Activated naive CD8-positive, alpha-beta T cell treated with anti-CD3 and anti-CD28 coated beads, Interleukin-2, amount 10 ng/mL, durations not matched to agents 7 days and 5 days (primary cell): ENCODE measurements at places on chromosomes 13 and 19. TPM values are rescaled to one million over a fixed set of nuclear protein-coding genes. Genes with fewer than 3 reads are reported as not detected.

GRCh38 chr13:112984954-112985802, 16.2 kb downstream of the MCF2L start:
- DNase-seq = no peak

GRCh38 chr13:39108783-39109182, 70.5 kb downstream of the NHLRC3 start:
- no peak for DNase-seq

DNA sequence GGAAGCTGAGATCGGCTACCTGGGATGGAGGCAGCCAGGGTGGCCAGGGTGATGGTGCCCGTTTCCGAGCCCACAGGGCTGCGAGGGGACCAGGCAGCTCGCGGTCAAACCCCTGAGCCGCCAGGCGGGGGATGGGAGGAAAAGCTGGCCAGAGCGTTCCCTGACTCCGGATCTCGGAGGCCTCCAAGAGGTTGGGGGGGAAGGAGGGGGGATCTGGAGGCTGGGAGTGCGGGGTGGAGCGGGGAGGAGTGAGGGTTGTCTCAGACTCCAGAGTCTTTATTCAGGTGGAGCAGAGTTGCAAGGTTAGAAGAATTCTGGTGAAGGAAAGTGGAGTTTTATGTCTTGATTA, 1.1 kb downstream of the CACNG7 start:
- DNase-seq = no peak

GRCh38 chr13:111161601-111162600, 46.8 kb downstream of the ARHGEF7 start:
- DNase-seq = no peak

- no peak for DNase-seq
Observed at GRCh38 chr13:61415058-61415721, 459 bp downstream of the PCDH20 start.

DNA sequence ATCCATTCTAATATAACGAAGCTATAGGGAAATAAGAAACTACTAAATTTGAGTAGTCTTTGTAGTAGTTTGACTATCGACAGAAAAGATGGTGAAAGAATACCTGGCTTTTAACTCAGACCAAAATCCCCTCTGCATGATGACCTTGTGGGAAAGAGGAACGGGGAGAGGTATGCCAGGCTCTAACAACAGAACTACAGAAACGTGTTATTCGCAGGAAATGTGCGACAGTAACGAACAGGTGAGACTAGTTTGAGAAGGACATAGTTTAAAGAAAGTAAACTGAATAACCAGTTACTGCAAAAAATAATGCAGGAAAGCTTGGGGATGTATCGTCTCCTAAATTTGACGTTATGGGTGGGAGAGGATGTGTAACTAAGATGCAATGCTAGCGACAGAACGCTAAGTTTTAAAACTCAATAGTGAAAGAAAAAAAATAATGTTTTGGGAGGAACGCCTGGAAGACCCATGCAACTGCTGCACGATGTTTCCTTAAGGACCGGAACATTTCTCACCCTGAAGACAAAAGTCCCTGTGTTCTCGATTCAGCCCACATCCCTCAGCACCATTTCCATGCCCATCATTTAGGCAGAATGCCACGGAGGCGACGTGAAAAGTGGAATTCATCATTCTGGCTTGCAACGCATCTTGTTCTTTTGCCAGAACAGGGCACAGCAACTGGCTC, 1.6 kb upstream of the RAP2A start:
- no peak for DNase-seq

DNA sequence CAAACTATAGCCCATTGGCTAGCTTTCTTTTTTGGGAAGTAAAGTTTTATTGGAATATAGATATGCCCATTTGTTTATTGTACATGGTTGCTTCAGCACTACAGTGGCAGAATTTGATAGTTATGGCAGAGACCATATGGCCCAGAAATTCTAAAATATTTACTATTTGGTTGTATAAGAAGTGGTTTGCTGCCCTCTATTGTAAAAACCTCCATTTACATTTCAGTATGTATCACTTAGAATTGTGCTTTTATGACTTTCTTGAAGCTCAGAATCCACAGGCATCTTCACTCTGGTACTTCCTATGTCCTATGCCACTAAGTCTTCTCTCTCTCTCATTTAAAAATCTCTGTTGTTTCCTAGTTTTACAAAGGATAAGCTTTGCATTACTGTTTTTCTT, 37.7 kb downstream of the DLEU7 start:
- no peak for DNase-seq

- no peak for DNase-seq
Observed at GRCh38 chr13:20843166-20843565, 59.4 kb downstream of the XPO4 start.

DNA sequence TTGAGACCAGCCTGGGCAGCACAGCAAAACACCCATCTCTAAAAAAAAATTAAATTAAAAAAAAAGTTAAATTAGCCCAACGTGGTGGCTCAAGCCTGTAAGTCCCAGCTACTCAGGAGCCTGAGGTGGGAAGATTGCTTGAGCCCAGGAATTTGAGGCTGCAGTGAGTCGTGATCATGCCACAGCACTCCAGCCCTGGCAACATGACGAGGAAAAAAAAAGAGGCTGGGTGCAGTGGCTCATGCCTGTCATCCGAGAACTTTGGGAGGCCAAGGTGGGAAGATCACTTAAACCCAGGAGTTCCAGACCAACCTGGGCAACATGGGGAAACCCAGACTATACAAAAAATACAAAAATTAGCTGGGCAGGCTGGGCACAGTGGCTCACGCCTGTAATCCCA, 2.2 kb upstream of the TMEM161A start:
- no peak for DNase-seq

DNA sequence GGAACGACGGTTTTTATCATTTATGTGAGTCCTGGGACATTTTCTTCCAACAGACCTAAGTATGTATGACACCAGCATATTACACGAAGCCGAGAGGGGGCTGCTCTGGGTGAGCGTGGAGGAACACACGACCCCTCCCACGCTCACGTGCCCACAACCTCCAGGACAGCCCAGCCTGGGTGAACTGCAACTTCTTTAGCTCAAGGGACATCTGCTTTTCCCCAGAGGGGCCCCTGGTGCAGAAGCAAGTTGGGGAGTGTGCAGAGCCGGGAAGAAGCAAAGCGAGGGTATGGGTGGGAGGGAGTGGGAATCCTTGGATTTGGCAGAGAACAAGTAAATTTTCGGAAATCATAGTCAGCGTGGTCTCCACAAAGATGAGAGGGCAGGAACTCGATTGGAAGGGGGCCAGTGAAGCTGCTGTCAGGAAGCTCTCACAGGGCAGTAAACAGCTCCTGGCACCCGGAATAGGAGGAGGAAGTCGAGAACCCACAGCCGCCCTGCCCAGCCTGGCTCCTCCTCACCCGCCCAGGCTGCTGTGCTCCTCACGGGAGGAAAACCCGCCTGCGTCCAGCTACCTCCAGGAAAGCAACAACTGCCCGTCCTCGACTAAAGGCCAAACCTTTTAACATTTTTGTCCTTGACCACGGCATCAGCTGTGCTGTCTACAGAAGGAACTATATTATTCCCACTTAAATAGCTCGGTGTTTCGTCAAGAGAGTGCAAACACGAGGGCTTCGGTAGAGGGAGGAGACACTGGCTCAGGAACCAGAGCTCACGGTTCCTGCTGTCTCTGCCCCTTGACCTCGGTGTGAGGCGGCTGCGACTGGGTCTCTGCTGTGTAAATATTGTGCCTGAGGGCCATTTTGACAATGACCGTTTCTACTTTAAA, 17.2 kb upstream of the CFAP97D2 start:
- DNase-seq = no peak

DNA sequence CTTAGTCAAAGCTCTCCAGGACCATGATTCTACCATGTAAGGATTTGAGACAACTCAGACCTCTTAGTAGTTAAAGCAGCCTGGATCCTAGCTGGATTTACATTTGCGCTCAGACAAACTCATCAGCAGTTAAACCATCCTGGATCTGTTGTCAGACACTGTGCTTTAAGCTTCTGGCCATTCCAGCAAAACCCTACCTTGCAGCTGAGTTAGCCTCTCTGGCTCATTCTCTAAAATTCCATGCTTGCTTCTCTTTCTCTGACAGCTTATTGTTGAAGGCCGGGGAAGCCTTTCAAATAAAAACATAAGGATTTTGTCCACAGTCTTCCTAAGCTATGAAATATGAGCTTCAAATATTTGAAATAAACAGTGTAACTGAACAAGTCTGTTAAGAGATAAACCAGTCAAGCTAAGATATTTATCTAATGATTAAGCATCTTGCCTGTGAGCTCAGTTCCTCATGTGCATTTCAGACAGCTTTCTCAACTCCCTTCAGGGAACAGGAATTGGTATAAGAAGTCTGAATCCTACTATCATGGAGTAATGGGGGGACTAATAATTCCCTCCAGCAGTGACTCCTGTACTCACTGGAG, 89.3 kb downstream of the SLAIN1 start:
- no peak for DNase-seq

GRCh38 chr13:25037057-25037813, 58.7 kb upstream of the PABPC3 start:
- peak; percentile 33 for DNase-seq

- DNase-seq = no peak
Observed at GRCh38 chr19:1110809-1111640, 7.2 kb downstream of the GPX4 start.

DNA sequence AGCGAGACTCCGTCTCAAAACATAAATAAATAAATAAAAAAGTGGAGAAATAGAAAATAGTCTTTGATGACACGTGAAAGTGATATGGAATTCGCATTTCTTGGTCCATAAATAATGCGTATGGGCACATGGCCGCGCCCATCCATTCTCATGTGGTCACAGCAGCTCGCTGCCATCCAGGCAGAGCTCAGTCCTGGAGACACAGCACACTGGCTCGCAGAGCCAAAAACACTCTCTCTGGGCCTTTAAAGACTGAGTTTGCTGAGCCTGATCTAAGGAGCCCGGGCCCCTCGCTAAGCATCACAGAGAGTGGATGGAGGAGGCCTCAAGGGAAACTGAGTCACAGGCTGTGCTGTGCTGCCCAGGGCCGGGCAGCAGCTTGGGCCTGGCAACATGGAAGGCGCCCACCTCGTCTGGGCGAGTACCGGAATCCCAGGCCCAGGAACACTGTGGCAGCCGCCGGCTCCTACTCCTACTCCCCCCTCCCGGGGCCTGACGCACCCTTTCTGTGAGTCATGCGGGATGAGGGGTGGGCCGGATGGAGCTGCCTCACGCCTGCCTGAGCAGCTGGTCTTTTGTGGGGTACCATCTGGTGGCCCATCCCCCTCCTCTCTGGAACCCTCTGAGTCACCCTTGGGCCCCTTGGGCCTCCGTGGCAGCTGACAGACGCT, 28.9 kb upstream of the CACTIN start:
- no peak for DNase-seq

DNA sequence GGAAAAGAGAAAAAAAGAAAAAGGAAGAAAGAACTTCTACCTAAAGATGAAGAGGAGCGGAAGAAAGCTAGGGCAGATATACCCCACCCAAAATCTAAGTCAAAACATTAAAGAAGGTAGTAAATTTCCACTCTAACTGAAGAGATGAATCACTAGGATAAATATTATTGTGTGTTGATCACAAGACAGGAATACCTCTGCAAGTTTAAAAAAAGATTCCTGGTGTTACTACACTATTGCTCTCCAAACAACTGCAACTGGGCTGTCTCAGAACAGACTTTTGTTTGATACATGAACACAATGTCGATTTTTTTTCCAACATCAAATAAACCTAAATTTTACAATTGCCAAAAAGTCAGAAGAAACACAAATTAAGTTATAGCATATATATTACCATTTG, 6.8 kb downstream of the HSPH1 start:
- no peak for DNase-seq

- DNase-seq = no peak
Observed at GRCh38 chr19:45528149-45528743, 21.0 kb downstream of the VASP start.

DNA sequence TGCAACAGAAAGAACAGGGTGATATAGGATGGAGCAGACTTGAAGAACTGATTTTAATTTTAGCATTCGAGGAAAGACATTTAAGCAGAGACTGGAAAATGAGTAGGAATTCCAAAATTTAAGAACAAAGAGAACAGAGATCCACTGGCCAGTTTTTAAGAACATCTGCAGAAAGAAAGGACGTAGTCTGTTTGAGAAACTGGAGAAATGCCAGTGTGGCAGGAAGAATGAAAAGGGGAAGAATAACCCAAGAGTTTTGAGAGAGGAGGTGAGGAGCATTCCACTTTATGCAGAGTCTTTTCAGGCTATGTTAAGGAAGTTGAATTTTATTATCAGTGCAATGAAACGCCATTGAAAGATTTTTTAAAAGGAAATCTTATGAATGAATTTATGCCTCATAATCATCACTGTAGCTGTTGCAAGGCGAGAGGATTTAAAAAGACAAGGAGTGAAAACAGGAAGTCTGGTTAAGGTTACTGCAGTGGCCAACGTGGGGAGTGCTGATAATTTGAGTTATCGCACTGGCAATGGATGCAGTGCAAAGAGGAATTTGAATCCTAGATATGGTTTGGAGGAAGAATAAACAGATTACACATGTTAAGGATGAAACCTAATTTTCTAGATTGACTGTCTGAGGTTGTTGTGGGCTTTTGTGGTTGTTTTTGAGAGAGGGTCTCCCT, 253.8 kb downstream of the DACH1 start:
- DNase-seq = no peak

DNA sequence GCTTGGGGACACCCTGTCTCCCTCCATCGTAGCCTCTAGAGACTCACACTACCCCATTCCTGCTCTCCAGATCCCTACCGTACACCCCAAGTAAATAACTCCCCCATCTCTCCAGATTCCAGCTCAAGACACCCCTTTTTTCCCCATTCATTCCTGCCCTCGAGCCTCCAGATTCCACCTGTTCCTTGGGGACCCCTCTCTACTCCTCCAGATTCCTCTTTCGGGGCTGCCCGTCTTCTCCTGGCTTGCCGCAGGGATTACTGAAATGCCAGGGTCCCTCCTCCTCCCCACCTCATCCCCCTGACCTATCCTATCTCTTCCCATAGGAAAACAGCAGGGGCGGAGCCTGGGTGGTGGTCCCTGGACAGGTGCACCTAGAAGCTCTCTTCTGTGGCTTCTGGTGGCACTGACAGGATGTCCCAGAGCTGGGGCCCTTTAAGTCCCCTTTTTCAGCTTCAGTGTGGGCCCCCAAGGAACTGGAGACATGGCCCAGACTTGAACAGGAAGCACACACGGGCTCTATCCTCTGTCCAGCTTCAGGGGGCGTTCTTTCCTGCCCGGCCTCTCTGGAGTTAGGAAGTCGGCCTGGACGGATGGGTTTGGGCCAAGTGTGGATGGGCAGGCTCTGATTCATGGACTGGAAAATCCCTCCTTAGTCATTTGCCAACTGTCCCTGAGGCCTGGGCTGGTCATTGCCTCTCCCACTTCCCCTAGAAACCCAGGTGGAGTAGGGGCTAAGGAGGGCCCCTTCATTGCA, 1.2 kb downstream of the ZSWIM4 start:
- no peak for DNase-seq

Gene FOXA3
- not detected for total RNA-seq

Gene GNA15
- 19.5 TPM for total RNA-seq

Gene LRRC63
- total RNA-seq = 1.5 TPM

Gene ZNF154
- total RNA-seq = 17.3 TPM

Gene VMAC
- 15.6 TPM for total RNA-seq

Gene PRR22
- 3.8 TPM for total RNA-seq

Gene LGALS7
- total RNA-seq = not detected

Gene ZNF700
- 26.1 TPM for total RNA-seq

Gene TMEM205
- 35.2 TPM for total RNA-seq

Gene ZNF610
- total RNA-seq = 3.9 TPM

Gene CYP2B6
- total RNA-seq = not detected
